ENCODE measurements at places on chromosomes 4 and X.

GRCh38 chrX:118621081-118621759 lies 106.2 kb upstream of the IL13RA1 start:
- no peak for ATAC-seq

DNA sequence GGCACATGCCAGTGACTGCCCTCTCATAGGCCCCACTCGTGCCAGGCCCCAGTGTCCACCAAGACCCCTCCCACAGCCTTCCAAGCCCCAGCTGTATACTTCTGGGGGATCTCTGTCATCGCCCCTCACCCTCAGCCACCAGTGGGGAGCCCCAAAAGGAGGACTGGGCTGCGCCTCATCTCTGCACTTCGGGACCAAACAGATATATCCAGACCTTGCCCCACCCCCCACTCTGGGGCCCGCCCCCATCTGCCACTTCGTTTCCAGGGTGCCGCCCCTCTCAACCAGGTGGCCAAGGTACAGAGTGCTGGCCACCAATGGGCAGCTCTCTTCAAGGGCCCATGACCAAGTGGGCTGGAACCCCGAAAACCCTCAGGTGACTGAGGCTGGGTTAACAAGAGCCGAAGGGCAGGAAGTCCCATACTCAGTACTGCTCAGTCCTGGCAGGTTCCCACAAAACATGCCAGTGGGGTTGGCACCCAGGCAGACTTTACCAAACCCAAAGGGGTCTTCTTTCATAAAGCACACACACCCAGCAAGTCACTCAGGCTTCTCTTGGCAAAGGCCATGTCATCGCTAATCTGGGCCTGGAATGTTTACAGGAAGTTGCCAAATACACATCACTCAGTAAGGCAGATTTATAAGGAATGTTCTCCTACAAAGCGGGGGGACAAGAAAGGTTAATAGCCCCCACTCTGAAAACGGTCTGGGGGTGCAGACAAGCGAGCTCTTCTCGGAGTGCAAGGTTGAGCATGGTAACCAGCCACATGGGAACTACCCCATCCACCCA lies 4.4 kb downstream of the ZFYVE28 start:
- ATAC-seq, result no peak

DNA sequence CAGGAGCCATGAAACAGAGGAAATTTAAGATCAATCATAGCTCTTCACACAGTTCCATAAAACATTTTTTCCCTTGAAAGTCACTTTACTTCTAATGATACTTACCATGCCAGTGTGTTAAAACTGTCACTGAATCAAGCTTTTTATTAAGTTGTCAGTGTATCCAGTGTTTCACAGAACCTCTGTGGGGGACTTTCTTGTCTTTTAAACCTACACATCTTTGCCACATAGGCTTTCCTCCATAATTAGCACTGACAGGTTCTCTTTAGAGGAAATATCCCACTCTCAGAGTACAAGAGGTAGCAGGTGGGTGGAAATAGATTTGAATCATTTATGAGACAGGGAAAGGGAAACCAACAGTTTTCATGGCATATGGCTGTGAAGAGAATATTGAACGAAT lies 25.8 kb upstream of the DYNLT3 start:
- ATAC-seq, result no peak

GRCh38 chrX:103063191-103063845 lies 653 bp downstream of the BEX1 start:
- ATAC-seq, result no peak

GRCh38 chr4:139403462-139403861 lies 50.5 kb upstream of the RAB33B start:
- ATAC-seq, result no peak

DNA sequence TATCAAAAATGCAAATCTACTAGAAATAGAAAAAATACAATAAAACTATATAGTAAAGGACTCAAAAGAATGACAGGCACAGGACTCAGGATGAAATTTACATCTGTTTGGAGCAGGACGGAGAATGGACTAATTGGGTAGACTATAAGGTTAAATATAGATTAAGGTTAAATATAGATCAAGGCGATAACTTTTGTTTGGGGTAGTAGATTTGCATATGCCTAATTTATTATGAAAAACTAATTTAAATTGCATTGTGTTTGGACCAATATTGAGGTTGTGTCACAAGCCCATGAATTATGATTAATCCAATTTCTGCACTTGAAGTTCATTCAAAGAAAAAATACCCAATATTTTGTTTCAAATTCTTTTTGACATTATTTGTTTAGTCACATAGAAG lies 31.0 kb downstream of the MTHFD2L start:
- no peak for ATAC-seq

DNA sequence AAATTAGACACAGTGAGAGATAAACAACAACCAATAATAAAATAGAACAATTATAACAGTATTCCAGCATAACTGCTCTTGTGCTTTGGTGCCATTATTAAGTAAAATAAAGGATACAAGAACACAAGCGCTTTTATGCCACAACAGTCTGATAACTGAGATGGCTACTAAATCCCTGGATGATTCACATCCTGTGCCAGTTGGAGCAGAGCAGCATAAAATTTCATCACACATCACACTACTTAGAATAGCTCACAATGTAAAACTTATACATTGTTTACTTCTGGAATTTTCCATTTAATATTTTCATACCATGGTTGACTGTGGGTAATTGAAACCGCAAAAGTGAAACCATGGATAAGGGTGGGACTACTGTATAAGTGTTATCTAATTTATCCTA lies 399.9 kb upstream of the CNKSR2 start:
- ATAC-seq, result no peak

DNA sequence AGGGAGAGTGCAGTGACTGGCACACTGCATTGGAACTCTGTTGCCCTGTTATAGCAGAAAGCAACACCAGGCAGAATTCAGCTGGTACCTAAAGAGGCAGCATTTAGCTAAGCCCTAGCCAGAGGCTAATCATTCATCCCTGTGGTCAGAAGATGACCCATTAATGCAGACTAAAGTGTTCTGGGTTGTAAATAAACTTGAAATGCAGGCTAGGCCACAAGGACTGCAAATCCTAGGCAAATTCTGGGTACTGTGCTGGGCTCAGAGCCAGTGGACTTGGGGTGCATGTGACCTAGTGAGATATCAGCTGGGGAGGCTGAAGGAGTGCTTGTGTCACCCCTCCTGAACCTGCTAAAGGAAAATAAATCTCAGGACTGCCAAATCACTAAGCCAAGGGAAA lies 91.2 kb downstream of the LPAR4 start:
- no peak for ATAC-seq

GRCh38 chr4:160299177-160299576 lies 1196.3 kb downstream of the RAPGEF2 start:
- no peak for ATAC-seq

DNA sequence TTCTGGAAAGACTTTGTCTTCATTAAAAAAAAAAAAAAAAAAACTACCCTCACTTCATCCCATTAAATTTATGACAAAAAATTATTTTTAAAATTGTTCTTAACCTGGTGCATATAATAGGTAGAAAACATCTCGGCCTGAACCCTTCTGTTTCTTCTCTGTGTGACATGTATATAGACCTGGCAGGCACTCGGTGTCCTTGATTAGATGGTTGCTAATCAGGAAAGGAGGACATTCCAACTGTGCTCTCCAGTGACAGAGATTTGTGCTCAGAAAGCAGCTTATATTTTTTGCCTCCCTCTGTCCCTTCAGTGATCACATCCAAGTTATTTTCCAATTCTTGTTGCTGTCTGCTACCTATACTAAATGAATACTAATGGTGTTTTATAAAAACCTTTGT lies 355.6 kb downstream of the CBLL2 start:
- no peak for ATAC-seq

DNA sequence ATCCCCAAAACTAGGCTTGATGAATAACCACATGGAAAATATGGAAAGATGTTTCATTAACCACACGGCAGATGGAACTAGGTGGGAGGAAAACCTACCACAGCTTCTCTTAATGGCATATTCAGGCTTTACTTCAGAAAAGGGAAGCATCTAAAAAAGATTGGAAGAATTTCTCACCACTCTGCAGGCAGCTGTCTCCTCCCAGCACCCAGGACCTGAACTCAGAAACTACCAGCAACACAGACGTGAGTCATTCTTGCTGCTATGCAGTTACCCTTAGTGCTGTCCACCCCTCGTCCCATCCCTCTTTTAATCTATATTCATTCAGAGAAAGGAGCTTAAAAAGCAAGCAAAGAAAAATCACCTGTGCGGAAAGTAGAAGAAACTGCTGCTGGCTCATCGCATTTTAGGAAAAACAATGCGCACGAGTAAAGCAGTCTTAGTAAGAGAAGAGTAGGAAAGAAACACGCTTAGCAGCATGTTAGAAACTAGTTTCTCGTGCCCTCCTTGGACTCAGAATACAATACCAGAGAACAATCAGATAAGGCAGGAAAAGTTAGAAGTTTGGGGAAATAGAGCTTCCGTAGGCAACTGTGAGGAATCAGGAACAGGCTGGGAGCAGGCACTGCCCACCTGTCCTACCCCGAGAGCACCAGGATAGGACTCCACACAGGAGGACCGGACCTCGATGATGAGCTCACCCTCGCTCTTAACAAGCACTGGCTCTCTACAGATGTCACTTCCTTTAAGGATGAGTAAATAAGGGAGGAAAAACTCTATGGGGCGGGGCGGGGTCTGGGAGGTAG lies 48.1 kb upstream of the ENPP6 start:
- no peak for ATAC-seq

DNA sequence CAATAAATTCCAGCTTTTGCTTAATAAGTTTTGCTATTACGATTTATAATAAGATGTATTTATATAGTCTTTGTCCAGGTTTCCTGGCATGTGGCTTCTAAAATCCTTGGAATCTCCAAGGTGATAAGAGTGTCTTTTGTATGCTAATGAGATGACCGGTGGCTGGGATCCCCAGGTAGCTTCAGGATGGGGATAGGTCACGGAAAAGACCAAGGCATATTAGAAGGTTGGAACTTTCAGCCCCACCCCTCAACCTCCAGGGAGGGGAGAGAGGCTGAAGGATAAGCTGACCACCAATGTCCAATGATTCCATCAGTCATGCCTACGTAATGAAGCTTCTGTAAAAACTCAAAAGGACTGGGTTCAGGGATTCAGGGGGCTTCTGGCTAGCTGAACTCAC lies 41.7 kb downstream of the SMIM20 start:
- ATAC-seq, result no peak

DNA sequence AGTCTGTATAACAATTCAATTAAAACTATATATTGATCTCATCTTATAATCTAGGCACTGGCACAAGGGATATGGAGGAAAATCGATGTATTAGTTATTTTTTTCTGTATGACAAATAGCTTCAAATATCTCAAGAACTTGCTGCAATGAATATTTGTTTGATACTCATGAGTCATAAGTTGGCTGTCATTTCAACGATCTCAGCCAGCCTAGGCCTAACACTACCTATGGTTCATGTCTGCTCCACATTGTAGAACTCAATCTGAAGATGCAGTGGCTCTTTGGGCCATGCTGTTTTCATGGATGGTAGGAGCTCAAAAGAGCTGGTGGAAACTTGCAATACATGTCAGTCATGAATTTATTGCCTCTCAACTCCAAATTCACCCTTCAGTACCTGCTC lies 44.7 kb downstream of the MAGEB17 start:
- ATAC-seq, result no peak

- no peak for ATAC-seq
Observed at GRCh38 chr4:148649652-148650331, 207.6 kb upstream of the NR3C2 start.

Measured in esophagus mucosa (tissue), 1 donor.